Amniotic epithelial cell (primary cell): ENCODE measurements at places on chromosomes 2 and 18.

GRCh38 chr2:113058998-113059960 is at the start of gene IL36RN:
Gene IL36RN (plus strand): TSS chr2:113059198. CDS start chr2:113059439, 241 bp downstream.
- no peak for DNase-seq

- no peak for DNase-seq
Observed at GRCh38 chr2:27186613-27187345, 25.1 kb upstream of the ATRAID start.

DNA sequence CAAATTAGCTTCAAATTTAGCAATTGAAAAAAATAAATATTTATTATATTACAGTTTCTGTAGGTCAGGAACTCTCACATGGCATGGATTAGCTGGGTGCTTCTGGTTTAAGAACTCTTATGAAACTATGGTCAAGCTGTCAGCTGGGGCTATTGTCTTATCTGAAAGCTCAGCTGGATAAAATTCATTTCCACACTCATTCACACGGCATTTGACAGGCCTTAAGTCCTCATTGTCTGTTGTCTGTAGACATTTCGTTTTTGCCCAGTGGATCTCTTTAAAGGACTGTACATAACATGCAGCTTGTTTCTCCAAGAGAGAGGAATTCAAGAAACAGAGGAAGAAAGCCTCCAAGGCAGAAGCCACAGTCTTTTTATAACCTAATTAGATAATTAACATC is 1556.8 kb upstream of the SLC39A10 start:
- DNase-seq = no peak

GRCh38 chr2:41854227-41854626 is 193.6 kb upstream of the PKDCC start:
- DNase-seq = peak; percentile 54

GRCh38 chr2:12979066-12979465 is 262.3 kb downstream of the TRIB2 start:
- peak; percentile 8 for DNase-seq

- no peak for DNase-seq
Observed at GRCh38 chr18:58101291-58101794, 57.3 kb downstream of the NEDD4L start.

- DNase-seq = no peak
Observed at GRCh38 chr2:119846021-119846420, 86.3 kb downstream of the PTPN4 start.

GRCh38 chr2:86229221-86229620 is 30.0 kb downstream of the MRPL35 start:
- no peak for DNase-seq

GRCh38 chr2:206240327-206240726 is 34.1 kb upstream of the ZDBF2 start:
- DNase-seq = no peak

DNA sequence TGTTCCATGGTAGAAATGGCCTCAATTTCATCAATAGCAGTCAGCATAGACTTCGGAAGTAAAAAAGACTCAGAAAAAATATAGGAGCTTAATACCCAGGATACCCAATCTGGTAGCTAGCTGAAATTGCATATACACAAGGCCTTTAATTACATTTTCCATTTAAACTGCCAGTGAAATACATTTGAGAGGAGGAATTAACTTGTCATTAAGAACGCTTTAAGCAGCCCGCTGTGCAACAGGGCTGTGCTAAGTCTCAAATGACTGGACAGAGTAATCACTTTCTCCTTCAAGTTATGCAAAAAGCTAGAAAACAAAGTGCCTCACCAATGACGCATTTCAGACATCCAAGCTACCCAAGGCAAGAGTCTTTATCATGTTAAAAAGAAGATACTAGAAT is 558.8 kb downstream of the MBD2 start:
- DNase-seq = no peak

DNA sequence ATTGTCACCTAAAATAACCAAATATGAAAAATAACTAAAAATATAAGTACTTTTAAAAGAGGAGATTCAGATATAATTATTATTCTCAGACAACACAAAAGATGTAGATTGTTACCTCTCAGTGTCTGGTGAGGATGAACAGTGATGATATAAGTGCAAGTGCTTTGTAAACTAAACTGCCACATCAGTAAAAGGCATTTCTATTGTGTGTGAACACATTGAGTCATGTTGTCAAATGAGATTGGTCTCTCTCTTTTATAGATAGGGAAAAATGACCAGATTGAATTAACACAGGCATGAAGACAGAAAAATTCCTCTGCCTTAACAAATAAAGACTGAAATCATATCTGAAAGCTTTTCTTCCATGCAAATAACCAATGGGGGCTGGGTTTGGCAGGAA is 182.4 kb upstream of the TMEFF2 start:
- DNase-seq = no peak

- DNase-seq = peak; percentile 35
Observed at GRCh38 chr2:37377187-37377532, 32.7 kb downstream of the QPCT start.

DNA sequence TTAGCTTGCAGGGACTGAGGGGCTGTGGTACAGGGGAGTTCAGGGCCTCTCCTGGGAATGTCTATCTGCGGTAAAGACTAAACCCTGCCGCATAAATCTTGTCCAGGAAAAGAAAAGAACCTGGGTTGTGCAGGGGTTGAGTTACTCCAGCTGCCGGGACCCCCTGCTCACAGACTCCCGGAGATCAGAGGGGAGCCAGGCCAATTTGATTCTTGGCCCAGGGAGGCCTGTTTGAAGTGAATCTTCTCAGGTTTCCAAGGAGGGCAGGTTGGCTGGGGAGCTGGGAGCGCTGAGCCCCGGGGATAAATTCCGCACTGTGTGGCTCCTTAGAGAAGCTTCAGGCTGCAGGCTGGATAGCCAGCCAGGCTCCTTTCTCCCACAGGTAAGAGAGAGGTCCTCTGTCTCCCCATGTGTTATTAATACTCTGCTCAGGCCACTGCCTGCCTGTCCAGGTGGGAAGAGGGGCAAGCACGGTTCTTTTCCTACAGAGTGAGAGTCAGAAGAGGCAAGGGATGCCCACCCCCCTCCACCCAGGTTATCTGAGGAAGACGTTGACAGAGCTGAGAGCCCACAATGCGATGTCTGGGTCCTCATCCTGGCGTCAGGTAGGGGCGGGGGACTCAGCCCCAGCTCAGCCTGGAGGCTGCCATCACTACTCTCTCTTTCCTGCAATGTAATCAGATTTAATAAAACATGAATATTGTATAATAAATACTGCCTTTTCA is 82.7 kb downstream of the LONRF2 start:
- no peak for DNase-seq

GRCh38 chr2:67896476-67896875 is 166.3 kb downstream of the C1D start:
- DNase-seq = no peak

GRCh38 chr2:150487537-150488429 is at the start of gene RND3:
Gene RND3 (minus strand): TSS chr2:150487667. CDS start chr2:150487417, 250 bp downstream.
- DNase-seq = peak; percentile 98

DNA sequence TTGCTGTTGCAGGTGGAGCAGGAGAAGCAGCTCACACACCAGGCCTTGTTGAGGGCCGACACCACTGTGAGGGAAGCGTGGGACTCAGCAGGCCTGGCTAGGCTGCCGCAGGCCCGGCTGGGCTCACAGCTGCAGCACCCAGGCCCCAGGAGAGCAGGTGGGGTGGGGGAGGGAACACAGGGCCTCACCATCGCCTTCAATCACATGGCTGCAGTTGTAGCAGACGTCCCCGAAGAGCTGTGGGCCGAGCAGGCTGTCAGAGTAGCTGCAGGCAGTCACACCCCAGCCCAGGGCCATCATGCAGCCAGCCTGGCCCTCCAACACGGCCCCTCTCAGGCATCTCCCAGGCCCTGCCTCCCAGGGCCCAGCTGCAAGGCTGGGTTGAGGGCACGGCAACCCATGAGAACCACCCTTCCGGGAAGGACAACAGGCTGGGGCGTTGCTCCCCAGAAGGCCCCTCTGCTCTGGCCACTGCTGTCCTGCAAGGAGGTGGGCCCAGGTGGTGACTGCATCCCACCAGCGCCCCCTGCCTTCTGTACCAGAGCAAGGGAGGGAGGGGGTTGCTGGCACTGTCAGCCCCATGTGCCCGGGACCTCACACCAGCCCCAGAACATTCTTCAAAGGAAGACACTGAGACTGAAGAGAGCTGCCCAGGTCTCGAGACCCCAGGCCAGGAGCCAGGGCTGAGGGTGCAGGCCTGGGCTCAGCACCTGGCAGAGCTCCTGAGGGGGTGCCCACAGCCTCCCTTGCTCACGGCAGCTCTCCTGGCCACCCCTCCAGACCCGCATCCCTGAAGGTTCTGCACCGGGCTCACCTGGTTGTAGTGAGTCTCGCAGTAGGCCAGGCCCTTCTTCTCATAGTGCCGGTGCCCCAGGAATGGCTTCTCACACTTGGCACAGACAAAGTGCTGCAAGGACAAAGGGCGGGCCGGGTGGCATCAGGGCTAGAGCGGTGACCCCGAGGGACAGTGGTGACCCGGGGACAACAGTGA is 5.6 kb upstream of the GPR17 start:
- DNase-seq = no peak

GRCh38 chr2:62593825-62594224 is 87.8 kb upstream of the TMEM17 start:
- no peak for DNase-seq
